Esophagus mucosa (tissue), 1 donor: ENCODE measurements at places on chromosomes 5 and 9.

DNA sequence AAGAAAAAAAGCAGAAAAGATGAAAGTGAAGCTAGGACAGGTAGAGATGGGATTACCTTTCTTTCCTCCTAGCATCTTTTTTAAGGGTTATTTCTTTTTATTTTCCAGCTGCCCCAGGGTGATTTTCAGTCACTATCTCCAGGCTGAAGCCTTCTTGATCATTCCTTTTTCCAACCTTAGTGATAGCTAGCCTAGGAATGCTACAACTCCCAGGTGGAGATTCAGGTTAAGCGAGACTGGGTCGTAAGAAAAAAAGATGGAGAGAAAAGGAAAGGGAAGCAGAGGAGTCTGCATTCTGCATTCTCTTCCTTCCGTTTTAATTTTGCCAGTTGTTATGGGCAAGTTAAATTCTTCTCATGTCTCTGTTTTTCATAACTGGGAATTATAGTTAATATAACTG, 36.7 kb upstream of the RIC1 start:
- no peak for ATAC-seq

GRCh38 chr9:138040446-138041430, 163.2 kb downstream of the CACNA1B start:
- no peak for ATAC-seq

GRCh38 chr5:159403906-159404681, 73.8 kb upstream of the IL12B start:
- ATAC-seq: no peak

DNA sequence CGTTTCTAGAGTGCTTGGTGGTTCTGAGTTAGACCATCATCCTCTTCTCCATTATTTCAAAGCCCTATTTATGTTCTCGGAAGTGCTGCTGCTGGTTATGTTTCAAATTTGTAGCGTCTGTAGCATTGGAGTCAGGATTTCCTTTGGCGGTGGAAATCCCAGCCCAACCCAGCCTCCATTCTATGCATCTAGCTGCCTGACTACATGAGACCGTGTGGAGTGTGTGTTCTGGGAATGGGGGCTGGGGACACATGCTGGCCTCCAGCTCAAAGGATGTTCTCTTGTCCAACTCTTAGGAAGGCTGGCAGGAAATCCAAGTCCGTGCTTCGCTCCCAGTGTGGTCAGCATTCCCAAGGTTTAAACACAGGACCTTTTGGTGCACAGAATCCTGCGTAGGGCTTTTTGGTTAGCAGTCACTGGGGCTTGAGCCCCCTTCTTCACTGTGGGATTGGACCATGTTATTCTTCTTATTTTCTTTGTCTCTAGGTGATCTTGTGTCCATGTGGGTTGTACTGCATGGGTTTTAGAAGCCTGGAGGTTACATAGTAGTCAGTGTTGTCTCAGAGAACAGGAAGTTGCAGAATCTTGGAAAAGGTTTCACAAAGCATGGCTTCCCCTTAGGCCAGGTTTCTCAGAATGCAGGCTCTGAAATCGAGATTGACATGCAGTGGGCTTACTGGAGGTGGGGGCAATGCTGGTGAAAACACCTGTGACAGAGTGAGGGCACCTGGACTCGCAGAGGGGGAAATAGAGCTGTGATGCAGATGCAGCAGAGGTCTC, 132.2 kb downstream of the ARHGAP26 start:
- ATAC-seq: no peak

- peak; percentile 86 for ATAC-seq
Observed at GRCh38 chr5:55593115-55593472, 58.3 kb upstream of the PLPP1 start.

DNA sequence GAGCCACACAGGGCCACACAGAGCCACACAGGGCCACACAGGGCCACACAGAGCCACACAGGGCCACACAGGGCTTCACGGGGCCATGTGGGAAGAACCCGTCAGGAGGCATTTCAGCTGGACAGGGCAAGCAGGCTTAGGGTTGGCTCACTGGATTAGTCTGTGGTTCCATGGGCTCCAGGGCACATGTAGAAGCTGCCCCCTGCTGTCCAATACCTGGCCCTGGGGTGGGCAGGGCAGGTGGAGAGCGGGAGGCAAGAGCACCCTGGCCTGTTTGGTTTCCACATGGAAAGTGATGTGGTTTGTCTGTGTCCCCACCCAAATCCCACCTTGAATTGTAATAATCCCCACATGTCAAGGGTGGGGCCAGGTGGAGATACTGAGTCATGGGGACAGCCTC, 16.4 kb upstream of the LPCAT1 start:
- no peak for ATAC-seq

- no peak for ATAC-seq
Observed at GRCh38 chr9:14538526-14538925, 154.7 kb downstream of the ZDHHC21 start.

- ATAC-seq: no peak
Observed at GRCh38 chr5:139061274-139061673, 136.9 kb downstream of the SIL1 start.

DNA sequence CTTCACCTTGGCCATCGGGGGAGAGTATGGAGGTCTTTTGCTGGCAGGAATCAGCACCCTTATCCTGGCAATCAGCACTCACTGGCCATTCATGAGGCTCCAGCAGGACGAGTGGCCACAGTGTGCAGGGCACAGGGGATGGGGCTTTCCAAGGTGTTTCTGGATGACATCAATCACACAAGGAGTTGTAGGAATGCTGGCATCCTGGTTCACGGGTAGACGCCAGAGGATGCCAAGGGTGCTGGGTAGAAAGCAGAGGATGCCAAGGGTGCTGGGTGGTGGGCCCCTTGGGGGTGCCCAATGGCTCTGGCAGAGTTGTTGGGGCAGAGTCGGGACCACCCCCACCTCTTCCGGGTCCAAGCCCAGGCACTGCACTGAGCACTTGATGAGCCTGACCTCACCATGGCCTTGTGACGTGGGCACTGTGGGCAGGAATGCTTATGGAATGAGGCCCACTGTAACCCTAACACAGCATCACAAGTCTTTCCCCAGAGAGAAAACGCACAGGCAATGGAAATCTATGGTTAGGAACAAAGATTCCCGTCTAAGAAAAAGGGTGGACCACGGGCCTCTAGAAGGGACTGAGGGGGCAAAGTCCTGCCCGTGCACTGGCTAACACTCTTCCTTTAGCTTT, 29.1 kb downstream of the CEL start:
- no peak for ATAC-seq

GRCh38 chr5:85337435-85337834, 952.8 kb upstream of the EDIL3 start:
- ATAC-seq: no peak

- ATAC-seq: peak; percentile 77
Observed at GRCh38 chr9:79480639-79481038, 91.1 kb upstream of the TLE4 start.

DNA sequence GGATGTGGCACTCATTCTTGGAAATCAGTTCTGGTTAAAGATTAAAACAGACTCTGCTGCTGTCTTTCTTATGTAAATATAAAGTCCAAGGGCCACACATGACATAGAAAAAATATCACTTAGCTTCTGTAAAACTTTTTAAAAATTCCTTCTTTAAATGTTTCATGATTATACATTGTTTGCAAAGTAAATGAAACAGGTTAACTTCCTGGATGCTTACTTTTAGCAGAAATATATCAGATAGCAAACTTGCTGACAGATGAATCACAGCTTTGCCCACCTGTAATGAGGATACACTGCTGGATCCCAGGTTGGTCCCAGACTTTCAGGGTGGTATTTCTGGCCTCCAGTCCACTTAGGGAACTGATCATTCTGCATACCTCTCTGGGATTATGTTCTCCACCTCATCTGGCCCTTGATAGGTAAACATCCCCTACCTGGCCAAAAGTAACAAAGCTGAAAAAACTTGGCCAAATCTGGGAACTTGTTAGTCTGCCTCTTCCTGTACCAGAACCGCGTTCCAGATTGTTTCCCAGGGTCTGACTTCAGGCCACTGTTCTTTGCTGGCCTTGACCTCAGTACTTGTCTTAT, 340.5 kb downstream of the ADGRV1 start:
- ATAC-seq: no peak

DNA sequence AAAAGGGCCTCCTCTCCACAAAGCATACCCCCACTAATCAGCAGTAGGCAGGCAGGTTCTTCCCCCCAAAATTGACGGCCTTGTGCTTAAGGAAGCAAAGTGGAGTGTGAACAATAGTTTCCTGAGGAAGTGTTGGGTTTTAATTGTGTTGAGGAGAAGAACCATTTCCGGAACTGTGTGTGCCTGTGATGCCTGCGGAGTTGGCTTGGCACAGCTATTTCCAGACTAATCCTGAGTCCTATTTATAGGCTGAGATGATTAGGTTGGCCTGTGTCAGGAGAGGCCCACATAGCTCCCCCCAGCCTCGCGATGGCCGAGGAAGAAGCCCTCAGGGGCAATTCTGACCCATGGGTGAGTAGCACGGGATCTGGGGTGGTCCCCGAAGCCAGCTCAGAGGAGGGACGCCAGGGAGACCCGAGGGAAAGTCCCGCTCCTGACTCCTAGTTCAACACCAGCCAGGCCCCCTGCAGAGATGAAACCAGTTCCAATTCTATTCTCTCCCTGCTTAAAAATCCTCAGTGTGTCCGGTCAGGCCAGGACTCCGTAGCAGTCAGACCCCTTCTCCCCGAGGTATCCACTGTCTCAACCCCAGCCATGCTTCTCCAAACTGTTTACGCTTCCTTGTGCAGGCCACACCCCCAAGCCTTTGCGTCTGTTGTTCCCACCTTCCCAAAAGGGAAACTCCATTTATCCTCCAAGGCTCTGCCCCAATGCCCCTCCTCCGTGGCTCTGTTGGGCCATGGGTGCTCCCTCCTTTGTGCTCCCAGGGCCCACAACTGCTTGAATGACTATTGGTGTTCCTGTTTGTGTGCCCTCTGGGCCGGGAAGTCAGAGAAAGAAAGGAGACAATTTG, 18.1 kb downstream of the GSN start:
- ATAC-seq: no peak

GRCh38 chr9:108517651-108518365, 338.0 kb downstream of the ACTL7B start:
- no peak for ATAC-seq

DNA sequence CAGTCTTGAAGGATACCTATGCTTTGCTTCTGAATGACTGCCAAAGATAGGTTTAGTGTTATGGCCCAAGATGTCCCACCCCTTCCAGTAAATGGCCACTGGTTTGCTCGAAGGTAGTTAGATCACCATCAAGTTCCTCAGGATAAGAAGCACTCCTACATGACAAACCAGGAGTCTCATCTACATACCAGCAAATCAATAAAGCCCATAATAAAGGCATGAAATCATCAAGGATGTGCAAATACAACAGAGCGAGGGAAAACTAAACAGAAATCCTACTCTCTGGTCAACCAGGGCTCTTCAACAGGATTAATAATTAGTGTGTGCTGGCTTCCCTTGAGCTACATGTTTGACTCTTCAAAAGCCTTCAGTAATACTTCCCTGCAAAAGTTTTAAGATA, 141.0 kb downstream of the LHFPL2 start:
- no peak for ATAC-seq

GRCh38 chr5:14723701-14724132, 59.2 kb downstream of the OTULIN start:
- ATAC-seq: no peak

- ATAC-seq: no peak
Observed at GRCh38 chr9:106913276-106913675, 50.3 kb downstream of the ZNF462 start.

GRCh38 chr5:91049800-91050199, 333.3 kb downstream of the ARRDC3 start:
- ATAC-seq: no peak

GRCh38 chr5:75058986-75059535, 6.7 kb upstream of the GCNT4 start:
- no peak for ATAC-seq

DNA sequence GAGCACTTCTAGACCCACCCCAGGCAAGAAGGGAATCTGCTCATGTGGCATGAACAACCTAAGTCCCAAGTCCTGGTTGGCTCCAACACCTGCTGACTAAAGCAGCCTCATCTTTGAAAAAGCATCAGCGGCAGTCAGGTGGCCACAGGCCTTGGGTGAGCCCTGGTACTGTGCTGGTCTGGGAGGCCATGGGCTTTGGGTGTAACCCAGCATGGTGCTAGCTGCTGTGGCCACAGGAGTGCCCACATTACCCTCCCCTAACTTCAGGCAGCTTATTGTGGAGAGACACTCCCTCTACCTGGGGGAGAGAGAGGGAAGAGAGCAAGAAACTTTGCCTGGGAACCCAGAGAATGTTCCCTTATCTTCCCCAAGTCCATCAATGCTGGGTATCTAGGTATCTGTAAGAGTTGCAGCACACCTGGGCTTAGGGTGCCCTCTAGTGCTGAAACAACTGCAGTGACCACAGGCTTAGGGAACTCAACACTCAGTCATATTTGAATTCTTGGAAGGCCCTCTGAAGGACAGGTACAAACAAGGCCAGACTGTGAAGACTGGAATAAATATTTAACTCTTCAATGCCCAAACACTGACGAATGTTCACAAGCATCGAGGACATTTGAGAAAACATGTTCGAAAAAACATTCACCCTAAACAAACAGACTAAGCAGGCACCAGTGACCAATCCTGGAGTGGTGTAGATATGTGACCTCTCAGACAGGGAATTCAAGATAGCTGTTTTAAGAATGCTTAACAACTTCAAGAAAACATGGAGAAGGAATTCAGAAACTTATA, 69.9 kb upstream of the OR2K2 start:
- peak; percentile 88 for ATAC-seq

DNA sequence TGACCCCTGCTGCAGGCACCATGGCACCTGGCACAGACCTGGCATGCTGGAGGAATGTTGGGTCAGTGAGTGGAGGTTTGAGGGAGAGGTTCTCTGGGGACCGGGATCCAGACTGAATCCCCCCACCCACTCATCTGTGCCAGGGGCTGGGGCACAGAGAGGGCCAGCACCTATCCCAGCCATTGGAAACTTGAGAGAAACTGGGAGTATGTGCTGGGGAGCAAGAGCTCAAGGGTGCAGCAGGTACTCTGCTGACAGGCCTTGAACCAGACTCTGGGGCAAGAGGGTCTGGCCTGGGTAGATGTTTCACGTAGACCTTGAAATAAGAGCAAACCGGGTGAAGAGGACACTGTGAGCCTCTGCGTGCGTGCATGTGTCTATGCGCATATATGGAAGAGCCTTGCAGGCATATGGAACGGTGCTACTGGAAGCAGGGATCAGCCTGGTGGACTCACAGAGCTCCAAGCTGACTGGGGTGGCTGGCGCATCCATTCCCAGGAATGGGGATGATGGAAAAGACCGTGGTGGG, 8.8 kb downstream of the FGF18 start:
- no peak for ATAC-seq

DNA sequence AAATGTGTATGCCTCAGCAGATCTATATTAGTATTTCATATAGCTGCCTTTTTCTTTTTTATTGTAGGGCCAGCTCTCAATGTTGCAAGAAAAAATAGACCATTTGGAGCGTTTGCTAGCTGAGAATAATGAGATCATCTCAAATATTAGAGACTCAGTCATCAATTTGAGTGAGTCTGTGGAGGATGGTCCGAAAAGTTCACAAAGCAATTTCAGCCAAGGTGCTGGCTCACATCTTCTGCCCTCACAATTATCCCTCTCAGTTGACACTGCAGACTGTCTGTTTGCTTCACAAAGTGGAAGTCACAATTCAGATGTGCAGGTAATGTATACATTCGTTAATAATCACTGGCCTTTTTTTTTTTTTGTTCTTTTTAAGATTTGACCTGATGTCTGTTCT, 23.7 kb downstream of the MAN2A1 start:
- ATAC-seq: no peak

- no peak for ATAC-seq
Observed at GRCh38 chr5:8940934-8941333, 604.9 kb downstream of the SEMA5A start.

GRCh38 chr9:124863371-124863871, 1.5 kb downstream of the ARPC5L start:
- peak; percentile 62 for ATAC-seq
